ENCODE measurements at places on chromosomes 16 and 17. TPM values are rescaled to one million over a fixed set of nuclear protein-coding genes. Genes with fewer than 3 reads are reported as not detected.

- DNase-seq, result no peak
- H3K36me3 ChIP-seq, result no peaks in the 10 kb centered on the region
- H3K27me3 ChIP-seq, result no peaks in the 10 kb centered on the region
Observed at GRCh38 chr16:65333283-65333682, 211.4 kb upstream of the CDH11 start.

- no peaks in the 10 kb centered on the region for H3K27me3 ChIP-seq
- no peak for DNase-seq
- peaks cover 4% of the 10 kb centered on the region for H3K4me1 ChIP-seq
- H3K27ac ChIP-seq, result no peak overlapping the region
- peaks cover 86% of the 10 kb centered on the region for H3K36me3 ChIP-seq
- no peak overlapping the region for H3K4me3 ChIP-seq
Observed at GRCh38 chr17:10683853-10684252, 13.5 kb downstream of the SCO1 start.

GRCh38 chr17:36972186-36972700 is 23.5 kb downstream of the AATF start:
- no peaks in the 10 kb centered on the region for H3K27me3 ChIP-seq
- H3K4me3 ChIP-seq, result no peak overlapping the region
- DNase-seq, result no peak
- H3K27ac ChIP-seq, result no peak overlapping the region

DNA sequence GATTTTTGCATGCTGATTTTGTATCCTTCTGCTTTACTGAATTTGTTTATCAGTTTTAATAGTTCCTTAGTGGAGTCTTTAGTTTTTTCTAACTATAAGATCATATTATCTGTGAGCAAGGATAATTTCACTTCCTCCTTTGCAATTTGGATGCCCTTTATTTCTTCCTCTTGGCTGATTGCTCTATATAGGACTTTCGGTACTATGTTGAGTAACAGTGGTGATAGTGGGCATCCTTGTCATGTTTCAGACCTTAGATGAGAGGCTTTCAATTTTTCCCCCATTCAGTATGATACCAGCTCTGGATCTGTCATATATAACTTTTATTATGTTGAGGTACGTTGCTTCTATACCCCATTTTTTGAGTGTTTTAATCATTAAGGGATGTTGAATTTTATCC is 224.5 kb upstream of the CNTNAP4 start:
- no peaks in the 10 kb centered on the region for H3K36me3 ChIP-seq
- H3K4me1 ChIP-seq, result no peaks in the 10 kb centered on the region
- H3K27me3 ChIP-seq, result no peaks in the 10 kb centered on the region
- DNase-seq, result no peak
- H3K4me3 ChIP-seq, result no peak overlapping the region

DNA sequence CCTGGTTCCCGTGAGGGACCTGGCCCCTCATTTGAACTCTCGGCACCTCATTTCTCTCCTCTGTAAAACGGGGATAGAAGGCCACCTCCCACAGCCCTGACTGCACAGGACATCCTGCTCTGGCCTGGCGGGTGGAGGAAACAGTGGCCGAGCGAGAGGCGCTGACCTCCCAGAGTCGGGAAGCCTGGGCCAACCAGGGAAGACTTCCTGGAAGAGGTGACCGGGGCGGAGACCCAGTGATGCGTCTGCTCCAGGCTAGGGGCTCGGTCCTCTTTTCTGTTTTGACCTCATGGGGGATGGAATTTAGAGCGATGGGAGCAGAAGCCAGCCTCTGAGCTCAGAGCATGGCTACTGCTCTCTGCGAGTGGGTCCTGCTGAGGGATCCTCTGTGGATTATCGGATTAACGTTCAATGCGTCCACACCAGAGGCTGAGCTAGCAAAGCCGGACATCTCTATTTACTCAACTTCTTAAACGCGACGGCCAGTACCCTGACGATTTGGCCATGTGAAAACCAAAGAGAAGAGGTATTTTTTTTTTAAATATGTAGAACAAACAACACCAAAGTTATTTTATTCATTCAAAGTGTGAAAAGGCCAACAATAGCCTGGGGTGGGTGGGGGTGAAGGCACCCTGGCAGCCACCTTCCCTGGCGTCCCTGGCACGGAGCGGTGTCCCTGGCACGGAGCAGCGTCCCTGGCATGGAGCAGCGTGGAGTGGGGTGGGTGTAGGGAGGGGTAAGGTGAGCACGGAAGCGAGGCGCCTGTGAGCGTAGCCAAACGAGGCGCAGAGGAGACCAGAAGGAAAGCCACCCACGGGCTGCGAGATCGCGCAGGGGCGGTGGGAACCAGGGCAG is 9.2 kb upstream of the MSLN start:
- no peaks in the 10 kb centered on the region for H3K4me1 ChIP-seq
- H3K4me3 ChIP-seq, result no peak overlapping the region
- DNase-seq, result no peak
- H3K27me3 ChIP-seq, result peaks cover 34% of the 10 kb centered on the region
- no peak overlapping the region for H3K27ac ChIP-seq
- no peaks in the 10 kb centered on the region for H3K36me3 ChIP-seq

GRCh38 chr16:54974367-54974766 is 43.7 kb downstream of the IRX5 start:
- H3K27ac ChIP-seq, result no peak overlapping the region
- no peaks in the 10 kb centered on the region for H3K36me3 ChIP-seq
- H3K4me3 ChIP-seq, result no peak overlapping the region
- peaks cover 5% of the 10 kb centered on the region for H3K27me3 ChIP-seq

DNA sequence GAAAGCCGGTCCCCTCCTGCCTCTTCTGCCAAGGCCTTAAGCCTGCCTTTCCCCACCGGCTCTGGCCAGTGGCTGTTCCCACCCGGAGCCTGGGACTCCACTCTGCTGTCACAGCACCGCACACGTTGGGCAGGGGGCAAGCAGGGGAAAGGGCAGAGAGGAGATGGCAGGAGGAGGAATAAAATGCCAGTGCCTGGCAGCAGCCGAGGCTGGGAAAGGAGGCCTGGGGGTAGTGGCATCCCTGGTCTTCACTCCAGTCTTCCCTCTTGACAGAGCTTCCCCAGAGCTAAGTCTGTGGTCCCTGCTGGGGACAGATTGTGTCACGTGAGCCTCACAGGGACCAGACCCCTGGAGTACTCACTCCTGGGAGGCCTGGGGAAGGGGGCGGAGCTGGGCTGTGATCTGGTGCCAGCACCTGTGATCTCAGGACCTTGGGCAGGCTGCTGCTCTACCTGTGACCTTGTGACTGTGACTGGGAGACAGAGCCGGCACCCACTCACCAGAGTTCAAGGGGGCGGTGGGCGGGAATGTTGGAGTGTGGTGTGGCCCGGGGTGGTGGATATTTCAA is 97.2 kb upstream of the GSE1 start:
- DNase-seq, result no peak
- no peak overlapping the region for H3K27ac ChIP-seq
- H3K36me3 ChIP-seq, result no peaks in the 10 kb centered on the region
- H3K4me3 ChIP-seq, result no peak overlapping the region
- no peaks in the 10 kb centered on the region for H3K27me3 ChIP-seq

DNA sequence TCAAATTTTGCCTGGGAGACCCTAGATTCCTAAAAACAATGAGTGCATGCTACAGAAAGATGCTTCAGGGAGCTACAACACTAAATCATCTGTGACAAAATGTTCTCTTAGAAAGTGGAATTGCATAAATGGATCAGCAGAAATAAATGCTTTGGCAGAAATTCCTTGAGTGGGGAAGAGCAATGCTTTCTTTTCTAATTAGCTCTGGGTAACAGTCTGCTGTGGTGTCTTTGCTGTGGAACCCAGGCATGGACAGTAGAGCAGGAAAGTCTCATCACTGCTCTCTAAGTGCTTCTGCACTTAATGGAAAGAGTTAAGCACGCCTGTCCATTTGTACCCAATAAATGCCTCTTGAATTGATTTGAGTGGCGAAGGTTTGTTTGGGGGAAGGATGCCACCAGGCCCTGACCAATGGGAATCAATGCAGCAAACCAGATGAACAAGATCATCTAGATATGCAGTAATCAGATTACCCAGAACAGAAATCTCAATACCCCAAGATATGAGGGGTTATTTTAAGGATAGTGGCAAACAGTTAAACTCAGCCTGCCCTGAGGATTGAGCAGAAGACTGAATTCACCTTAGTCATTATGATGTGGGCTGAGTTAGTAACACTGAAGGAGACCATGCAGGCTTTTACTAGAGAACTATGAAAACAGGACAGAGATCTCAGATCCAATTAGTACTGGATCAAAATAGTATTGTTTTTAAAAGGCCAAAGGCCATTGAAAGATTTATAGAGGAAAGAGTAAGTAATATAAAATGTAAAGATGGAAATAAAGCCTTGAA is 13.6 kb downstream of the HLF start:
- no peak for DNase-seq
- no peak overlapping the region for H3K4me3 ChIP-seq
- H3K27ac ChIP-seq, result peak overlapping the region; percentile 96
- H3K4me1 ChIP-seq, result peaks cover 93% of the 10 kb centered on the region
- H3K36me3 ChIP-seq, result no peaks in the 10 kb centered on the region
- H3K27me3 ChIP-seq, result no peaks in the 10 kb centered on the region

DNA sequence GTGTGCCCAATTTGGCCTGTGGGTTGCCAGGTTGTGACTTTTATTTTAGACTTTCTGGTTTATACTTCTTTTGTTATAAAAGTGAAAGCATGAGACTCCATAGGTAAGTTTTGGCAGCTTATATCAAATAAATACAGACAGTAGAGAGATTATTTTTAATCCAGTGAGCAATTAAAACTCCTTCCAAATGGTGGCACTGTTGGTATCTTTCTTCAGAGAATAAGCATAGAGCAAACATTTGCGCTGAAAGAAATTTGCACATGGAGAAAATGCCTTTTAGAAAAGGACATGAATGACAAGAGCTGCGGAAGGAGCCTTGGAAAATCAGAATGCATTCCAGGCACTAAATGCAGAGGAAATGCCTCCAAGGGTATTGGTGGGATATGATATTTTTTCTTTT is 46.1 kb upstream of the DNAJA2 start:
- no peak overlapping the region for H3K4me3 ChIP-seq
- H3K36me3 ChIP-seq, result no peaks in the 10 kb centered on the region
- no peak overlapping the region for H3K27ac ChIP-seq
- no peak for DNase-seq
- no peaks in the 10 kb centered on the region for H3K27me3 ChIP-seq
- no peaks in the 10 kb centered on the region for H3K4me1 ChIP-seq

DNA sequence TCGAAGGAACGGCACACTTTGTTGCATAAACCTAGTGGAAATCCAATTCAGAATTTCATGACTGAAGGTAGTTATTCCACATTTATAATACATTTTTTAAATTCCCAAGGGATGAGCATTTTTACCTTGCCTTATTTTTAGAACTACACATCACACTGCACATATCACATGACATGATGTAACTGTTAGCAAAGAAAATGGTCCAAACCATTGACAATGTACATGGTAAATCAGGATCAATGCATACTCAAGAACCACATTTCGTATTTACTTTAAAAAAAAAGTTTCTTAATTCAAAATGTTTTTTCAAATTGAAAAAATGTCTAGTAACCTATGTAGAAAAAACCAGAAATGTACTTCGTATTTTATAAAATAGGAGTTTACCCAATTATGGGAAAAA is 2.5 kb downstream of the KANSL1 start:
- H3K27ac ChIP-seq, result peak overlapping the region; percentile 100
- peak overlapping the region; percentile 95 for H3K4me3 ChIP-seq
- no peaks in the 10 kb centered on the region for H3K36me3 ChIP-seq
- DNase-seq, result no peak
- no peaks in the 10 kb centered on the region for H3K27me3 ChIP-seq
- peaks cover 86% of the 10 kb centered on the region for H3K4me1 ChIP-seq

DNA sequence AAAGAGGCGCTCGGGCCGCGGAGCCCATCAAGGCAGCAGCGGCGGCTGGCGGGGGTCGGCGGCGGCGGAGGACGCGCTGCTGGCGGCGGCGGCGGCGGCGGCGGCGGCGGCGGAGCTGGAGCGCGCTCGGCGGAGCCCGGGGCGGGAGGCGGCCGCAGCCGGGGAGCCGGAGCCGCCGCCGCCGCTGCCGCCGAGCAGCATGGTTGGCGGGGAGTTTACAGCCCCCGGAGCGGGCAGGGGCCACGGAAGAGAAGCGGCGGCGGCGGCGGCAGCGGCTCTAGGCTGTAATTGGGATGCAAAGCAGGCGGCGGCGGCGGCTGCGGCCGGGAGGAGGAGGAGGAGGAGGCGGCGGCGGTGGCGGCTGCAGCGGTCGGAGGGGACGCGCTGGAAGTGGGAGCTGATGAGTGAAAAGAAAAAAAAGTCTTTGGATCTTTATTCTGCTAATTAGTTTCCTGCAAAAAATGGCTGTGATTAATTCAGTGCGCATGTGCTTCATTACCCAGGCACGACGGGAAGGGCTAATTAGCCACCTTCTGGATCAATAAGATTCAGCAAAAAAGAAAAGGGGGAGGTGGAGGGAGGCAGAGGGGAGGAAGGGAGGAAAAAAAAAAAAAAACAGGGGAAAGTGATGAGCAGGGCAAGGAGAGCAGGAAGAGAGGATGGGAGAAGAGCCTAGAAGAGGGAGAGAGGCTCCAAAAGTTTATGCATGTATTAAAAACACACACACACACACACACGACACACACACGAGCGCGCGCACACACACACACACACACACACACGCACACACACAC is 10.9 kb upstream of the ZFHX3 start:
- H3K4me3 ChIP-seq, result peak overlapping the region; percentile 89
- H3K27ac ChIP-seq, result peak overlapping the region; percentile 97
- DNase-seq, result peak; percentile 39
- peaks cover 19% of the 10 kb centered on the region for H3K27me3 ChIP-seq

GRCh38 chr16:56669005-56669839 is at the start of gene MT1H:
Gene MT1H (plus strand): TSS chr16:56669814. CDS start chr16:56669885, 71 bp downstream.
- H3K27ac ChIP-seq, result no peak within 1 kb of the TSS
- no peaks in the 10 kb centered on the region for H3K36me3 ChIP-seq
- peak within 1 kb of the TSS; percentile 34 for H3K4me3 ChIP-seq
- DNase-seq, result no peak
- peaks cover 18% of the 10 kb centered on the region for H3K4me1 ChIP-seq
- H3K27me3 ChIP-seq, result peaks cover 99% of the 10 kb centered on the region

DNA sequence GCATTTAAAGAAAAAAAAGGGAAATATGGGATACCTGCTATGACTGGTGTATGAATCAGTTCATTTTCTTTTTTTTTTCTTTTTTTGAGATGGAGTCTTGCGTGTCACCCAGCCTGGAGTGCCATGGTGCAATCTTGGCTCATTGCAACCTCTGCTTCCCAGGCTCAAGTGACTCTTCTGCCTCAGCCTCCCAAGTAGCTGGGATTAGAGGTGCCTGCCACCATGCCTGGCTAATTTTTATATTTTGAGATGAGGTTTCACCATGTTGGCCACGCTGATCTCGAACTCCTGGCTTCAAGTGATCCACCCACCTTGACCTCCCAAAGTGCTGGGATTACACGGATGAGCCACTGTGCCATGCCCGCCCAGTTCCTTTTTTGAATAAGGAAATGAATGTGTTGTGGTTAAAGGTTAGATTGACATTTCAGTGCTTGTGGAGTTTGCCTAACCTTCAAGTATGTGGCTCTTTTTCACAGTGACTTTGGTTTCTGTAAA is 7.7 kb downstream of the HAPSTR1 start:
- no peaks in the 10 kb centered on the region for H3K27me3 ChIP-seq
- peak overlapping the region; percentile 55 for H3K27ac ChIP-seq
- H3K4me3 ChIP-seq, result peak overlapping the region; percentile 8
- peaks cover 38% of the 10 kb centered on the region for H3K36me3 ChIP-seq

GRCh38 chr16:74871608-74872007 is 97.0 kb upstream of the FA2H start:
- H3K4me3 ChIP-seq, result no peak overlapping the region
- DNase-seq, result no peak
- H3K4me1 ChIP-seq, result peaks cover 13% of the 10 kb centered on the region

The TEKT5 gene
- not detected for total RNA-seq

The ZNF287 gene
- total RNA-seq, result 9.9 TPM

The ALOX12 gene
- total RNA-seq, result not detected

The DNAI2 gene
- total RNA-seq, result not detected

The WFDC1 gene
- 1.3 TPM for total RNA-seq

The HAGH gene
- 172 TPM for total RNA-seq

The SETD1A gene
- total RNA-seq, result 7.4 TPM

All from left ventricle myocardium inferior (tissue), 1 donor.